ENCODE measurements at places on chromosomes 6 and 20.

DNA sequence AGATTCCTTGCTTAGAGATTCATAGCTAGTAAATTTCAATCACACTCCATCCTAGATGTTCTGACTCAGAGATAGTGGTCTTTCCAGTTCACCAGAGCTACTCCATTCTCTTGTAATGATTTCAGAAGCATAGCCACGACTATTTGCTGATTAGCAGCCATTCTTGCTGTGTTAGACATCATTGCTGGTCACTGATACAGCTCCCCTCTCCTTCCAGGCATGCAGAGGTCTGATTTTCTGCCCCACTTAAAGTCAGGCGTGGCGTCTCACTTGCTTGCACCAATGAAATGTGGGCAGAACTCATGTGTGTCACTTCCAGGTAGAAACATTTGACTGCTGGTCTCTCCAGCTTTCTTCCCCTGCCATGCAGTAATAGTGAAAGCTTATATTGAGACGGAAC lies 168.9 kb upstream of the JARID2 start:
- DNase-seq: no peak

GRCh38 chr6:2351807-2352431 lies 106.5 kb upstream of the GMDS start:
- no peak for DNase-seq

- DNase-seq: no peak
Observed at GRCh38 chr20:34553366-34553867, 5.1 kb upstream of the MAP1LC3A start.

DNA sequence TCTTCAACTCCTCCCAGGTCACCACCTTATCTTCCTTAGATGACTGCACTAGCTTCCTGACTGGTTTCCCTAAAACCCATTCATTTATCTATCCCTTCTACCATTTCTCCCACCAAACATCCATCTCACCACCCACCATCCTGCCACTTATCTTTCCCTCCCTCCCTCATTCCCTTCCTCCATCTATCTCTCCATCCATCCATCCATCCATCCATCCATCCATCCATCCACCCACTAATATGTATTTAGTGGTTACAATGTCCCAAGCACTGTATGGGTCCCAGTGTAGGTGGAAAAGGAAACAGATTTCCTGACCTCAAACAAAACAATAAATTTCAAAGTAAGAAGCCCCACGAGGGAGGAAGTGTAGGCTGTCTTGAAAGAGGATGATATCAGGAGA lies 59.3 kb upstream of the APCDD1L start:
- no peak for DNase-seq

Data from stimulated activated CD8-positive, alpha-beta memory T cell treated with anti-CD3 and anti-CD28 coated beads, Interleukin-4, amount 100 ng/mL, for 4 hours (primary cell).